ENCODE measurements at places on chromosomes 3 and 15.
A peak's percentile ranks its signal among the peaks of the same experiment; 100 is the strongest.

DNA sequence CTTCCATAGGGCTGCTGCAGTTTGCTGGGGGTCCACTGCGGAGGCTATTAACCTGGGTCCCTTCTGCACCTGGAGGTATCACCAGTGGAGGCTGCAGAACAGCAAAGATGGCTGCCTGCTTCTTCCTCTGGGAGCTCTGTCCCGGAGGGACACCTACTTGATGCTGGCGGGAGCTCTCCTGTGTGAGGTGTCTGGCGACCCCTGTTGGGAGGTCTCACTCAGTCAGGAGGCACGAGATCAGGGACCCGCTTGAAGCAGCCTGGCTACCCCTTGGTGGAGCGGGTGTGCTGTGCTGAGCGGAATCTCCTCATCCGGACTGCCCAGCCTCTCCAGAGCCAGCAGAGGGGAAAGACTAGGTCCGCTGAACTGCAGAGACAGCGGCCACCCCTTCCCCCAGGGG, 56.0 kb upstream of the CTXND1 start:
- DNase-seq: no peak

- no peak for DNase-seq
Measured at GRCh38 chr3:104907507-104907906, 459.2 kb upstream of the ALCAM start.

GRCh38 chr3:102374863-102375634, 59.8 kb upstream of the ZPLD1 start:
- no peak for DNase-seq

GRCh38 chr15:57951328-57951932, 114.1 kb downstream of the ALDH1A2 start:
- DNase-seq: no peak

GRCh38 chr3:196872316-196872715, 4.6 kb downstream of the SENP5 start:
- no peak for DNase-seq

DNA sequence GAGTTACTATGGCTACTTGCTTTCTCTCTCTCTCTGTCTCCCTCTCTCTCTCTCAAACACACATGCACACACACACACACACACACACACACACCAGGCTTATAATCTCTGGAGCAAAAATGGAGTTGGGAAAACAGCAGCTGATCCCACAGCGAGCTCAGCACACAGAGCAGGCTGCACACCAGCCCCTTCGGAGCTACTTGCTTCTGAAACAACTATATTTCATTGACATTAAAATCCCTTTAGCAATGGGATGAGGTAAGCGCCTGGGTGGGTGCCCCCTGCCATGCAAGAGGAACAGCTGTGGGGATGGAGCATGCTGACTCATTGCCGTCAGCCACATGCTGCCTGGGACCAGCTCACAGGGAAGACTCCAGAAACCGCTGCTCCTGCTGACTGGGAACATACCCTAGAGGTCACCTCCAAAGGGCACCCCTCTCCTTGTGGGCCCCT, 45.7 kb downstream of the B3GNT5 start:
- DNase-seq: peak; percentile 65
